Smooth muscle cell of trachea (primary cell): ENCODE measurements at places on chromosomes 4 and X. TPM values are rescaled to one million over a fixed set of nuclear protein-coding genes. Genes with fewer than 3 reads are reported as not detected.

Gene LRIT3
- total RNA-seq = 0.15 TPM in 1 of 2 replicates, not detected in the other

Gene POLN
- total RNA-seq = 3.2 and 5.3 TPM in 2 replicates

Gene TMSB15C
- 2.5 and 3.8 TPM in 2 replicates for total RNA-seq

Gene ZAR1
- not detected in 2 replicates for total RNA-seq

Gene SCML2
- total RNA-seq = 1.7 TPM in 2 replicates

Gene RAB40A
- total RNA-seq = under 0.01 and 0.15 TPM in 2 replicates
